ENCODE measurements at places on chromosomes 1 and 21. TPM values are rescaled to one million over a fixed set of nuclear protein-coding genes. Genes with fewer than 3 reads are reported as not detected.

DNA sequence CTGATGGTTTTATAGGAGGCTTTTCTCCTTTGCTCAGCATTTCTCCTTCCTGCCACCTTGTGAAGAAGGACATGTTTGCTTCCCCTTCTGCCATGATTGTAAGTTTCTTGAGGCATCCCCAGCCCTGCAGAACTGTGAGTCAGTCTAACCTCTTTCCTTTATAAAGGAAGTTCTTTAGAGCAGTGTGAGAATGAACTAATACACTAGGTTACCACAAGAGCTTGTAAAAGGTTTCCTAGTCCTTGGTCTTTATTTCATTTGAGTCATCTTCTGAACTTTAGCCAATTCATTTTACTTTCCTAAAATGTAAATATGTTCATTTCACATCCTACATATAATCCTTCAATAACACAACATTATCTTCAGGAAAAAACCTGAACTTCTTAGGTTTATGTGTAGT, 365.3 kb downstream of the HHIPL2 start:
- H3K4me1 ChIP-seq: no peaks in the 10 kb centered on the region
- no peaks in the 10 kb centered on the region for H3K27me3 ChIP-seq
- no peak overlapping the region for H3K27ac ChIP-seq
- no peak overlapping the region for H3K4me3 ChIP-seq
- no peaks in the 10 kb centered on the region for H3K36me3 ChIP-seq

DNA sequence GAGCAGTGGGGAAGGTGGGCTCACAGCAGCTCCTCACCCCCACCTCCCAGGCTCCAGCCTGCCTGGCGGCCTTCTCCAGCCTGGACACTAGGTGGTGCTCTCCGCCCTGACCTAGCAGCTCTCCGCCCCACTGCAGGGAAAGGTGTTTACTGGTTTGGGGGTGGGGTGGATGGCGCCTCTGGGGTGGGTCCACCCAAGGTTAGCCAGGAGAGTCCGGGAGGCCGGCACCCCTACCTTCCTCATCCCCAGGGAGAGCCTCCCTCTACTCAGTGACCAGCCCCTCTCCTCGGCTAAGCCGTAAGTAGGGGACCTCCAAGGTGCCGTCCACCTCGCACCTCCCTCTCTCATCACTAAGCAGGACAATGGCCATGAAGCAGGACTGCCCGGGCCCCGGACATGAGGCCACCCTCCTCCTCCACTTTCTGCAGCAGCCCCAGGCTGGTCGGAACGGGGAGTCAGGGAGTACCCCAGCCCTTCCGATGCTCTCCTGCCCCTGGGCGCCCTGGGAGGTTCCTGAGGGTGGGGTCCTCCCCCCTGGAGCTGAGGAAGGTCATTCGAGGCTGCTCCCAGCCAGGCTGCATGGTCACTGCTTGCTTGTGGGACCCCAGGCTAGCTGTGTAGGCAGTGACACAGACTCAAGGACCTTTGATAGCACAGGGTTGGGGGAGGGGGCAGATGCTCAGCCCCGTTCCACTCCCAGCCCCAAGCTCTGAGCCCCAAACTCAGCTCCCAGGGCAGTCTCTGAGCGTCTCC, 101.4 kb upstream of the VAMP3 start:
- peak overlapping the region; percentile 73 for H3K27ac ChIP-seq
- H3K27me3 ChIP-seq: no peaks in the 10 kb centered on the region
- no peaks in the 10 kb centered on the region for H3K36me3 ChIP-seq
- DNase-seq: peak; percentile 47
- H3K4me1 ChIP-seq: peaks cover 15% of the 10 kb centered on the region

DNA sequence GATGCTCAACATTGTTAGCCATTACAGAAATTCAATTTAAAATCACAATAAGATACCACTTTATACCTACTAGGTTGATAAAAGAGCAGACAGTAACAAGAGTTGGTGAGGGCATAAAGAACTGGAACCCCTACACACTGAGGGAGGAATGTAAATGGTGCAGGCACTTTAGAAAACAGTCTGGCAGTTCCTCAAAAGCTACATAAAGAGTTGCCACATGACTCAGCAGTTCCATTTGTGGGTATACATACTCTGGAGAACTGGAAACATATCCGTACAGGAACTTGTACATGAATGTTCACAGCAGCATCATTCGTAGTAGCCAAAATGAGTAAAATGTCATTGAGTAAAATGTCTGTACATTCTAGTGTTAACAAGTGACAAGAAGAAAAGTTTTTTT, 17.0 kb downstream of the NSL1 start:
- DNase-seq: no peak
- no peaks in the 10 kb centered on the region for H3K27me3 ChIP-seq
- no peak overlapping the region for H3K4me3 ChIP-seq
- H3K36me3 ChIP-seq: peaks cover 55% of the 10 kb centered on the region
- no peak overlapping the region for H3K27ac ChIP-seq

- DNase-seq: no peak
- no peaks in the 10 kb centered on the region for H3K4me1 ChIP-seq
- H3K27ac ChIP-seq: no peak overlapping the region
- H3K27me3 ChIP-seq: no peaks in the 10 kb centered on the region
- H3K4me3 ChIP-seq: no peak overlapping the region
Measured at GRCh38 chr1:39431927-39432326, 59.5 kb upstream of the BMP8A start.

DNA sequence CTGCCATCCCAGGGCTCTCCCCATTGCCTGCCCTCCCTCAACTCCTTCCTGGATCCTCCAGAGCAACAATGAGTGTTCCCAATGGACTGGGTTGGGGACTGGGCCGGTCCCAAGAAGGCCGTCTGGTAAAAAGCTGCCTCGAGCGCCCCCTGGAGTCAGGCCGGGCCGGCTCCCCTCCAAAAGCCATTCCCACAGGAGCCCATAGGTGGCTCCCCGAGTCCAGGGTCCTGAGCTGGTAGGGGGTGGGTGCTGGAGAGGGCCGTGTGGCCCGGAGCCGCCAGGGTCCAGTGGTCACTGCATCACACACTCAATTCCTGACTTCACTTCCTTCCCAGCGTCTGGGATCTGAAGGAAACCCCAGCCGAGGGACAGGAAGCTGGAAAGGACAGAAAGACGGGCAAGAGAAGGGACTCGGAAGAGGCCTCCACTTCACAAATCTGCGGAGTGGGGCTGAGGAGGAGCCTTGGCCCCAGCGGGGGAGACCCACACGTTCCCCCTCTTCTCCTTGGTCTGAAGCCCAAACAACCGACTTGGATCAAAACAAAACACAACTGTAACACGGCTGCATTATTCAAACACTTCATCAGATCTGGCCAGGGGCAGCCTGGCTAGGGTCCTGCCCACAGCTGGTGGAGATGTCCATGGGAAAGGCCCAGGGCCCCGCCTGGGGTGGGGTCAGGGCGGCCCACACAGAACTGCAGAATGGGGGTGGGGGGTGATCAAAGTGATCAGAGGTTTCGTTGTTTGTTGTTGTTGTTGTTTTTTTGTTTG, 10.9 kb upstream of the ALDH4A1 start:
- peaks cover 4% of the 10 kb centered on the region for H3K4me1 ChIP-seq
- no peaks in the 10 kb centered on the region for H3K27me3 ChIP-seq
- no peak overlapping the region for H3K4me3 ChIP-seq
- peak; percentile 56 for DNase-seq

- H3K27ac ChIP-seq: no peak overlapping the region
- no peaks in the 10 kb centered on the region for H3K4me1 ChIP-seq
- H3K4me3 ChIP-seq: no peak overlapping the region
- no peaks in the 10 kb centered on the region for H3K36me3 ChIP-seq
- H3K27me3 ChIP-seq: no peaks in the 10 kb centered on the region
Measured at GRCh38 chr1:15100121-15100879, 53.2 kb upstream of the TMEM51 start.

- no peaks in the 10 kb centered on the region for H3K27me3 ChIP-seq
- H3K4me3 ChIP-seq: no peak overlapping the region
- DNase-seq: no peak
- H3K36me3 ChIP-seq: no peaks in the 10 kb centered on the region
Measured at GRCh38 chr1:233453433-233454200, 126.1 kb downstream of the MAP3K21 start.

GRCh38 chr1:232247669-232248068, 382.3 kb downstream of the SIPA1L2 start:
- H3K4me3 ChIP-seq: no peak overlapping the region
- DNase-seq: no peak
- no peak overlapping the region for H3K27ac ChIP-seq
- H3K27me3 ChIP-seq: no peaks in the 10 kb centered on the region
- no peaks in the 10 kb centered on the region for H3K36me3 ChIP-seq
- no peaks in the 10 kb centered on the region for H3K4me1 ChIP-seq

DNA sequence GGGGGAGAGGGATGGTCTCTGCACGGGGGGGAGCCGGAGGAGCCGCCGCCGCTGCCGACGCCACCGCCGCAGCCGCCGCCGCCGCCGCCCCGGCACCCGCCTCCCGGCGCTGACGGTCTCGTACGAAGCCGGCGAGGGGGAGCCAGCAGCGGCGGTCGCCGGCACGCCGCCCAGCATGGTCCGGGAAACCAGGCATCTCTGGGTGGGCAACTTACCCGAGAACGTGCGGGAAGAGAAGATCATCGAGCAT, 311 bp downstream of the SPEN start:
- H3K27me3 ChIP-seq: no peaks in the 10 kb centered on the region
- H3K36me3 ChIP-seq: no peaks in the 10 kb centered on the region
- peak overlapping the region; percentile 80 for H3K4me3 ChIP-seq
- H3K4me1 ChIP-seq: peaks cover 66% of the 10 kb centered on the region

- DNase-seq: no peak
- H3K27ac ChIP-seq: no peak overlapping the region
- no peaks in the 10 kb centered on the region for H3K4me1 ChIP-seq
- no peaks in the 10 kb centered on the region for H3K27me3 ChIP-seq
- H3K4me3 ChIP-seq: no peak overlapping the region
Measured at GRCh38 chr1:179767996-179768395, 24.9 kb downstream of the FAM163A start.

- no peaks in the 10 kb centered on the region for H3K4me1 ChIP-seq
- DNase-seq: no peak
- H3K27ac ChIP-seq: peak overlapping the region; percentile 91
- no peaks in the 10 kb centered on the region for H3K36me3 ChIP-seq
Measured at GRCh38 chr1:19646377-19647319, 2.5 kb downstream of the NBL1 start.

- no peak for DNase-seq
- H3K27ac ChIP-seq: no peak overlapping the region
- no peaks in the 10 kb centered on the region for H3K4me1 ChIP-seq
- peaks cover 41% of the 10 kb centered on the region for H3K36me3 ChIP-seq
- H3K4me3 ChIP-seq: no peak overlapping the region
- H3K27me3 ChIP-seq: no peaks in the 10 kb centered on the region
Measured at GRCh38 chr1:168300626-168301025, 19.9 kb downstream of the TBX19 start.

- no peaks in the 10 kb centered on the region for H3K4me1 ChIP-seq
- no peak overlapping the region for H3K27ac ChIP-seq
- H3K36me3 ChIP-seq: no peaks in the 10 kb centered on the region
- no peak overlapping the region for H3K4me3 ChIP-seq
- no peaks in the 10 kb centered on the region for H3K27me3 ChIP-seq
- no peak for DNase-seq
Measured at GRCh38 chr1:167482184-167482583, 36.1 kb downstream of the CD247 start.

GRCh38 chr1:202130816-202131522, 8.3 kb downstream of the GPR37L1 start:
- peak overlapping the region; percentile 2 for H3K4me3 ChIP-seq
- no peak for DNase-seq
- no peaks in the 10 kb centered on the region for H3K27me3 ChIP-seq
- peaks cover 78% of the 10 kb centered on the region for H3K4me1 ChIP-seq
- H3K27ac ChIP-seq: peak overlapping the region; percentile 86

DNA sequence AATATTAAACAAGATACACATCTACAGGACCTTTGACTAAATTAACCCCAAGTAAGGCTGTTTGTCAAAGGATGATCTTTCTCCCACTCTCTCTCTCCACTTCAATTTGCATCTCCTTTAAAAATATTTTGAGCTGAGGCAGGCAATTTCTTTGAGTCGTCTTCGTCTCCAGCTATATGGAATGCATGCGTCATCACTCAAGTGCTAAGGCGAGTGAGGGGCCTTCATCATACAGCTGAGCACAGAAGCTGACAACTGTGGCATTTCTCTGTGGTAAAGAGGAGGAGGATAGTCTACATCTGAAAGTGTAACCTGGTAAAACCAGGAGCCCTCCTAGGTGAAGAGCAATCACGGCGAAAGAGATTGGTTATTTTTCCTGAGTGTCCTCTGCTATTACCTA, 7.6 kb downstream of the EPHX4 start:
- no peaks in the 10 kb centered on the region for H3K27me3 ChIP-seq
- no peak for DNase-seq
- no peaks in the 10 kb centered on the region for H3K36me3 ChIP-seq
- H3K4me1 ChIP-seq: no peaks in the 10 kb centered on the region
- H3K27ac ChIP-seq: no peak overlapping the region

DNA sequence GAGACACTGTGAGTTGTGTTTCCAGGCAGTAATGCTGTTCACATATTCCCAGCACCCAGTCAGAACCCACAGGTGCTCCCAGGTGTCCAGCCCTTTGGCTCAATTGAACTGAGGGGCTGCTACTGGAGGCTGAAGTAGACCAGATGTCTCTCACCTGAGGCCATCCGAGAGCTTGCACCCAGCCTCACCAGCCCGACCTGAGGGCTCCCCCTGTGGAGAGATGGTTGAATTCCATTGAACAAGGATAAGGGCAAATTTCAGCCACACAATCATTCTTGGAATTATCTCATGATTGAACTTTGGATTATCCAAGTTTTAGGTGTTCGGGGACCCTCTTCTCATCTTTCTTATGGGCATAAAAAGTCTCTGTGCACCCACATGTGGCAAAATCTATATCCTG, 52.1 kb downstream of the OBSCN start:
- H3K36me3 ChIP-seq: peaks cover 41% of the 10 kb centered on the region
- H3K4me3 ChIP-seq: no peak overlapping the region
- no peak for DNase-seq
- H3K4me1 ChIP-seq: no peaks in the 10 kb centered on the region
- no peaks in the 10 kb centered on the region for H3K27me3 ChIP-seq

LAX1 gene
- total RNA-seq: 0.39 TPM

GPR3 gene
- total RNA-seq: not detected

GJA8 gene
- not detected for total RNA-seq

B3GALT2 gene
- total RNA-seq: 3.9 TPM

Data from tibial nerve (tissue), 4 donors.